Activated CD4-positive, alpha-beta memory T cell treated with anti-CD3 and anti-CD28 coated beads, Interleukin-2, amount 10 ng/mL, durations not matched to agents 7 days and 5 days (primary cell): ENCODE measurements at places on chromosomes 7 and 10. TPM values are rescaled to one million over a fixed set of nuclear protein-coding genes. Genes with fewer than 3 reads are reported as not detected.

Gene ZNF775
- 7.1 TPM for total RNA-seq

Gene CYP2C19
- not detected for total RNA-seq

DNA sequence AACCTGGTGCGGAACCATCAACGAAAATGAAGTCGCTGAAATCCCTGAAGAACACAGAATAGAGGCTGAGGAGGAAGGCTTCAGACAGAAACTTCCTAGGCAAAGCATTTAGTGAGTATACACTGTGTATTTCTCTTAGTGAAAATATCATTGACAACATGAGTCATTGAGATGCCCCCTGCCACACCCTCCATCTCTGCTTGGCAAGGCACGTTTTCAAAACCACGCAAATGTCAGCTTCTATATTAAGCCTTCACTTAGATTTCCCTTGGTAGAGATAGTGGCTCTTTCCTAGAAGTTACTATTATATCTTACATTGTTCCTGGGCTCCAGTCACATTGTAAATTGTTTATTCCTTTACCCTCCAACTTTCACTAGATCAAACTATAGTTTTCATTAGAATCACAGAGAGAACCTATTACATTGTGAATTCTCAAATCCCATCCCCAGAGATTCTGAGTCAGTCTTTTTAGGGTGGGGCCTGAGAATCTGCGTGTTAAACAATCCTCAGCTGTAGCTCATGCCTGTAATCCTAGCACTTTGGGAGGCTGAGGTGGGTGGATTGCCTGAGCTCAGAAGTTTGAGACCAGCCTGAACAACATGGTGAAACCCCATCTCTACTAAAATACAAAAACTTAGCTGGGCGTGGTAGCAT is 4.6 kb upstream of the SKAP2 start:
- no peak for DNase-seq

Gene NT5C2
- total RNA-seq, result 71.8 TPM

GRCh38 chr10:103504181-103504783 is 10.8 kb downstream of the NEURL1 start:
- DNase-seq, result peak; percentile 66

GRCh38 chr10:91374052-91374451 is 36.1 kb upstream of the HECTD2 start:
- no peak for DNase-seq

Gene TRDMT1
- total RNA-seq, result 12.3 TPM

Gene PSAP
- 178 TPM for total RNA-seq

DNA sequence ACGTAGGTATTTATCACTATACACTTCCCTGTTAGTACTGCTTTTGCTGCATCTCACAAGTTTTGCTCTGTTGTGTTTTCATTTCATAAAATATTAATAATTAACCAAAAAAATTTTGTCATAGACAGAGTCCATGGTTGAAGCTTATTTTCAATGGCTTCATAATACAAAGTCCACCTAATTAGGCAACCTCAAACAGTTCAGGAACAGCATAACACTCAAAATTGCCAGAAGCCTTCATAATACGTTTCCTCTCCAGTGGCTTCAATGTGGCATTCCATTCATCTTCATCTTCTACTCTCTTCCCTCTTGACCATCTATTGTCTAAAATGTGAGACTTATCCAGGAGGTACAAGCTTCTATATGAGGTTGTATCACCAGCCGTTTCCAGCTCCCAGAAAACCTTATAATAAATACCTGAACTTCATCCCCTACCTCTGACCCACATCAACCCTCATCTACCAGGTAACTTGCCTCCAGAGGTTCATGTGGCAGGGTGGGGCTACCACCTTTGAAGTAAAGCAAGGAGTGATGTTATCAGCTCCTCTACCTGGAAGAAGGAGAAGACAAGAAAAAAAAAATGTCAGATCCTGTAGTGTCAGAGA is 337.3 kb downstream of the MALRD1 start:
- no peak for DNase-seq

GRCh38 chr10:75377869-75378268 is 23.7 kb downstream of the ZNF503 start:
- no peak for DNase-seq

Gene CADPS2
- not detected for total RNA-seq

Gene DPP6
- total RNA-seq, result not detected

GRCh38 chr10:126392469-126392868 is 4.2 kb upstream of the ADAM12 start:
- DNase-seq, result no peak

Gene ASAH2
- 2.1 TPM for total RNA-seq

DNA sequence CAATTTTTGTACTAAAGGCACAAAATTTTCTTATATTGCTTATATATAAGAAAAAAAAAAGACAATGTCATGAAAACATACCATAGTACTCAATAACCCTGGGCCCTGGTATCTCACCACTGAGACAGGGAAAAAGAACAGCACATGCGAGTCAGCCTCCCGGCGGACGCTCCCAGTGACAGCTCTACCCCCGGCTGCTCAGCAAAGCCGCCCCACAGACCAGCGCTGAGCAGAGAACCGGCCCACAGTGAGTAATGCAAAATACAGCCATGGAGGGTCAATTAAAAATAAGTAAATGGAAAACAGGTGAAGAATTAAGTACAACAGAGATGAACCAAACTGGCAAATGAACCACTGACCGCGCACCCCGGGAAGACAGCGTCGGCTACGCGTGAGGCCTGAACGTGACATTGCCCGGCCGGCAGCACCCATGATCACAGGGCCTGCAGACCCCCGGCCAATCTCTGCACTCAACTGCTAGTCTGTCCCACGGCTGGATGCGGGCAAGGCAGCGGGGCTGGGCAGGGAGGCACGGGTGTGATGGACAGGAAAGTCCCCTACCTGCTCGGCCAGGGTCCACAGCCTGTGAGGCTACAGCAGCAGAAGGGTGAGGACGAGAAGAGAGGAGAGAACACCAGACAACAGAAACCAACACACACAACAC is 175.9 kb downstream of the ZMYND11 start:
- no peak for DNase-seq

GRCh38 chr7:137667633-137668387 is 179.0 kb downstream of the DGKI start:
- DNase-seq, result no peak

Gene CFAP58
- total RNA-seq, result 0.58 TPM

DNA sequence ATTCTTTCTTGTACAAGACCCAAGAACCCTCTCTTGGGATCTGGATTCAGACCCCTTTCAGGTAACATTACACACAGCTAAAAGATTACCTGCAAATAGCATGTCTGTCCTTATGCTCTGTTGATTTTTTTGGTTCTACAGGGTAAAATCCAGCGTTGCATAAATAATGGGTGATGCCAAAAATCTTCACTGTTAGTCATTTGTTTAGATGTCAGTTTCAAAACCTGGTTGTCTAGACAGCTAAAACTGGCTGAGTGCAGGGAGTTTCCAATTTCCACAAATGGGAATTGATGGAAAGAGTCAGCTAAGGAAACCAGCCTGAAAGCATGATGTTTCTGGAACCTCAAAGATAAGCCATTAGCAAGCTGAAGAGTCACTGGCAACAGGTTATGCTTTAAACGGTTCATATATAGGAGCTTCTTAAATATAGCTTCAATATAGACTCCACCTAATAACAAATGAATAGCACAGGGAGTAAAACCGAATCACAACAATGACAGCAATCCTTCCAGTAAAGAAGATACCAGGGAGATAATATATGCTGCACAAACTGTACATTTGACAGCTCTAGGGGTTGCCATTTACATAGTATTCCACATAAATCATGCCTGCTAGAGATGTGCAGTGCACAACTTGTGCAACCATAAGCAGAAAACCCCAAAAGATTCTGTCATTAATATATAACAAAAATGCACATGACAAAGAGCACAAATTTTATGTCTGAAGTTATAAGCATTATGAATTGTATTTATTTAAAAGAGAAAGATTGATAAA is 20.4 kb downstream of the CCDC71L start:
- no peak for DNase-seq

DNA sequence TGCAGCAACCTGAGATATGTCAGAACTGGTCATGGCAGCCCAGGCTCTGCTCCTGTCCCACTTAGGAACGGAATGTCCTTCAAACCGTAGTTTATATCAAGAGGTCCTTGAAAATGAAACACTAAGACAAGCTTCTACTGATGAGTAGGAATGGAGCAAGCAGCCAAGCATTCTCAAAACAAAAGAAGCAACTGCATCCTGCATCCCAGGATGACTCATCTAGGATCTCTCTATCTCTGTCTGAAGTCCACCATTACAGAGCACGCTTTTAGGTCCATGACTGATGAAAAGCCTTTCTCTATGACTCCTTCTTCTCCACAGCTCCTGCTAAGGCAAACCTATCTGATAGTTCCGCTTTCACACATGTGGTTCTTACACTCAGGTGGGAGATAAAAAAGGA is 16.3 kb downstream of the MBL2 start:
- no peak for DNase-seq

DNA sequence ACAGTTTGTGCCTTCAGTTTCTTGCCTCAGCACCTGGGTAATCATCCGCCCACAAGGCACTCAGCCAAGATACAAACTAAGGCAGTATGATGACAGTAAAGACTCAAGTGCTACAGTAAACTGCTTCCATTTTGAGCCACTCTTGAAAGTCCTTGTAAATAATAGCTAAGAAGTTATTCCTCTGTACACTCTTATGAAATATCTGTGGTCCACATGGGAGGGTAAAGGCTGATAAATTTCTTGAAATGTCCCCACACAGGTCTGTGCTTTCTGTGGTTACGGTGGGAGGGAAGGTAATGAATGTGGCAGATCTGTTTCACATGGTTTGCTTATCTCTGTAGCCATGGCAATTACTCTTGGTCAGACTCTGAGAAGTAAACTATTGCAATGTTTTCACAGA is 551.0 kb upstream of the ZWINT start:
- DNase-seq, result no peak

Gene ADIRF
- total RNA-seq, result not detected

Gene NEUROG3
- not detected for total RNA-seq

DNA sequence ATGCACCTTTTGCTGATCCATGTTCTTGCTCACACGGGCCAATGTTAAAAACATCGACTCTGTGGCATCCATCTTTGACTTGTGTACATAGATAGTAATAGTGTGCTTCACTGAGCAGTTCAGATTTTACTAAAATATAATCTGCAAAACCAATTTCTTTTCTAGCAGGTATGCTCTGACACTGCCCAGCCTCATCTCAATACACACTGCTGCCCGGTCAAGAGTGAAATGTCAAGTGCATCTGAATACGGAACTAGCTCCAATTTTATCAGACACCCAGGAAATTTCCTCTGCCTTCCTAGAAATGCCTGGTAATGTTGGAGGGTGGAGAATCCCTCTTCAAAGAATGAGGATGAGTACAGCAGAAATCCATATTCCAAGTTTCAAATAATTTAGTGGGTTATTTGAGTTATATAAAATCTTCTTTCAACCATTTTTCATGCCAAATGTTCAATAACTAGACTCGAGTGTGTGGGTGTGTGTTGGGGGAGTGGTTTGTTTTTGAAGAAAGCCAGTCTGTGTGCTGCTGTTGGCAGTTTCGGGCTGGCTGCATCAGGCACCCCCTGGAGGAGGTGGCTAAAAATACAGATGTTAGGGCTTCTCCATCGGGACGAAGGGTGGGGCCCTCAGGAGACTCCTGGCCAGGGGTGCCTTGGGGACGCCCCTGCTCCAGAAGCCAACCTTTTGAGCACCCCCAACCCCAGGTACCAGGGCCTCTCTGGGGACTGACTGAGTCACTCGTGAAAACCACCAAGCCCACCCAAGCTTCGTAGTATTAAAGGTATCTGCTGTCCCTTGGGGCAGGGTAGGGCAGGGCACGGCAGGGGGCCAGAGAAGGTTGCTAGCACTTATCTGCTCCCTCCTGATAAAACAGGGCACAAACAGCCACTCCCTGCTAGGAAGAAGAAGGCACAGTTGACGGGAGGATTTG is 15.4 kb downstream of the CTBP2 start:
- no peak for DNase-seq

DNA sequence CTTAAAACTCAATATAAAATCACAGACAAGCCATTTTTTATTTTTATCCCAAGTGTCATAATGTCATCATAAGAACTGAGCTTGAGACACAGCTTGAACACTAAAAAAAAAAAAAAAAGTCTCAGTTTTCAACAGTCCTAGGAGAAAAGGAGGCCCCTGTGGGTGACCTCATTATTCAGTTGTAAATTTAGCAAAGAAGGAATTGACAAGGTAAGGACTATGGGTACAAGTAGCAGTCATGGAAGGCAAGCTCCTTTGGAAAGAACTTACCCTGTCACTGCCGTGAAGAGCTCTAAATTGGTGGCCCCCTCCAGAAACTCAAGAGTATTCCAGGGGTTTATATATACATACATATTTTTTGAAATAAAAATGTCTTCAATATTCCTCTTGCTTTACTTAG is 864.4 kb upstream of the KCND2 start:
- no peak for DNase-seq

Gene CNPY1
- total RNA-seq, result not detected

- peak; percentile 79 for DNase-seq
Measured at GRCh38 chr7:99312316-99313203, 13.1 kb upstream of the ARPC1A start.

Gene TFPI2
- total RNA-seq, result not detected

GRCh38 chr7:51134013-51134441 is 182.6 kb downstream of the COBL start:
- no peak for DNase-seq

Gene PPP1R9A
- not detected for total RNA-seq

DNA sequence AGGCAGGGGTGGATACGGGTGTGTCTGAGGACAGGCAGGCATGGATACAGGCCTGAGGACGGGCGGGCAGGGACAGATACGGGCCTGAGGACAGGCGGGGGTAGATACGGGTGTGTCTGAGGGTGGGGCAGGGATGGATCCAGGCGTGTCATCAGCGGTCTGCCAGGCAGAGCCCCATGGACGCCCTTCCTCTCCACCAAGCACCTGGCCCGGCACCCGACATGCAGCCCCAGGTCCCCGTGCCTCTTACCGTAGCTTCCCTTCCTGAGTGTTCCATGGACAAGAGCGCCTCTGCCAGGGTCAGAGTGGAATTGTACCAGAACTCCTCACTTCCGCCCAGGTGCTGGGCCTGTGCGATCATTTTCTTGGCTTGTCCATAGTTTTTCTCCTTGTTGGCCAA is 74.6 kb upstream of the NKX6-2 start:
- DNase-seq, result no peak

GRCh38 chr7:102111061-102112041 is 175.3 kb upstream of the SH2B2 start:
- no peak for DNase-seq

Gene HMX2
- total RNA-seq, result not detected

Gene ICA1
- total RNA-seq, result 2.2 TPM

DNA sequence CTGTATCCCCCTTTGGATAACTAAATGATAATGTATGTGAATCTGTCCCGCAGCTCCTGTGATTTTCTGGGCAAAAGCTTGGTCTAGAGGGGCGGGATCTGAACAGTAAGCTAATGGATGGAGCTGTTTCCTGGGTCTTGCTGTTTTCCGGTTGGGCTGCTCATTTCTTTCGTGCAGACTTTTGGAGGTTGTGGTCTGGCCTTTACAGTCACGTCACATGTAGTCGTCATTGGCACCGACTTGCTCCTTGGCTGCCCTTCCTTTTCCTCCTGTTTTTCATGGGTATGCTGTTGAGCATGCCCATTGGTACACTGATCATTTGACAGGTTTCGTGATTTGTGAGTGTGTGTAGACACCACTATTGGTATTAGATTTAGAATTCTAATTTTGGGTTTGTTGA is 2.0 kb downstream of the FBH1 start:
- no peak for DNase-seq

- peak; percentile 47 for DNase-seq
Measured at GRCh38 chr7:2566890-2567678, 8.3 kb downstream of the IQCE start.

Gene POLR1F
- total RNA-seq, result 17.0 TPM

Gene LIPK
- not detected for total RNA-seq
